A172 (cell line): ENCODE measurements at places on chromosomes 11 and 22.
A peak's percentile ranks its signal among the peaks of the same experiment; 100 is the strongest.

DNA sequence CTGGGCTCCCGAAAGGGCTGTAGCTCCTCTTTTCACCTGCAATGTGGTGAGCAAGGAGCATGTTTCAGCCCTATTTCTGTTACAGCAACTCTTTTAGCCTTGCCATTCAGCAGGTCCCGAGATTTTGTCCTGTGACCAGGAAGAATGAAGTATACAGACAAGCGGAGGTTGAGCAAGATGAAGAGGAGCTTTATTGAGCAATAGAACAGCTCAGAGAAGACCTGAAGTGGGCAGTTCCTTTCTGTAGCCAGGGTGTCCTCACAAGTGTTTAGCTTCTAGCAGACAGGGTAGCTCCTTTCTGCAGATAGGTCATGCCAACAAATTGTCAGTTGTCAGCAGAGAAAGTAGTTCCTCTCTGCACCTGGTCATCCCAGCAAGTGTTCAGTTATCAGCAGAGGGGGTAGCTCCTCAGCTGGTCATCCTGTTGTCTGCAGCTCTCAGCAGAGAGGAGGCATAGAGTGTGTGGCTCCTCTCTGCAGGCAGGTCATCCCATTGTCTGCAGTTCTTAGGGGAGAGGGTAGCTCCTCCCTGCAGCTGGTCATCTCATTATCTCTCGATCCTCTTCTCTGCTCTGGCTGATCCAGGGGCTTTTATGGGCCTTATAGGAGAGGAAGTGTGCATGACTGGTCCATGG, 5.4 kb upstream of the OR56A4 start:
- no peak for DNase-seq

- no peak for DNase-seq
These were observed 66.6 kb upstream of the CECR2 start for GRCh38 chr22:17302616-17303015.

- no peak for DNase-seq
These were observed 1578.8 kb upstream of the RAG2 start for GRCh38 chr11:38176686-38177322.

DNA sequence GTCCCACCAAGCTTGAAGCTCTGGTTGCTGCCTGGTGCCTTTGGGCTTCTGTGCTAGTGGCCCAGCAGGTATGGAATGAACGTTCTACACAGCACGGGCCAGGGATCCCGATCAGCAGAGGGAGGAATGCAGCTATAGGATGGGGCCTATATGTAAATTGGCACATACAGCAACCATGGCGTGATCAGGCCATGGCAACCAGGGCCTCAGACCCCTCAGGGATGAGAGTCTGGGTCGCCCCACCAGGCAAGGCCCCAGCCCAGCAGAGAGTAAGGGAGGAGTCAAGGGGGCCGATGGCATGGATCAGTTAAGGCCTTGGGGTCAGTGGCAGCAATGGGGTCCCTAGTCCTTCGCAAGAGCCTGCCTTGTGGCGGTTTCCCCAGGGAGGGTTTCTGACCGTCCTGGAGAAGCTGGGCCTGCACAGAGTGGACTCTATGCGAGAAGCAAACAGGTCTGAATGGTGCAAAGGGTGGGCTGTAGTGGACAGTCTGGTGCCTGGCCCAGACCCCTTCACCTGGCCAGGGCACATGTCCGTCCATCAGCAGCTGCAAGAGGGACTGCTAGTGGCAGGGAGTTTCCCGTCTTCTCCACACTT, 98.6 kb downstream of the RPS6KA4 start:
- DNase-seq = no peak

- no peak for DNase-seq
These were observed 38.4 kb downstream of the DRD2 start for GRCh38 chr11:113436672-113437252.

DNA sequence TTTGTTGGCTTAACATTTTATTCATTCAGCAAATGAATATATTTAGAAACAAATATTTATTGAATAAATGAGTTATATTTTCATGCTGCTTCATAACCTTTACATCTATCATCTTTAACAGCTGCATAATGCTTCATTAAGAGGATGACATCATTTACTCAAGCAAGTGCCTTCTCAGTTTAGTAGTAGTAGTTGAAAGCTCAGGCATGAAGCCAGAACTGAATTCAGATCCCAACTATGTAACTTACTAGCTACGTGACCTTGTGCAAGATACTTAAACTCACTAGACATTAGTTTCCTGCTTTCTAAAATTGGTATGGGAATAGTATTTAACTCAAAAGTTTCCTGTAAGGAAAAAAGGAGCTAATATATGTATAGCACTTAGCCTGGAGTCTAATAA, 90.3 kb downstream of the TMPRSS5 start:
- DNase-seq = no peak

DNA sequence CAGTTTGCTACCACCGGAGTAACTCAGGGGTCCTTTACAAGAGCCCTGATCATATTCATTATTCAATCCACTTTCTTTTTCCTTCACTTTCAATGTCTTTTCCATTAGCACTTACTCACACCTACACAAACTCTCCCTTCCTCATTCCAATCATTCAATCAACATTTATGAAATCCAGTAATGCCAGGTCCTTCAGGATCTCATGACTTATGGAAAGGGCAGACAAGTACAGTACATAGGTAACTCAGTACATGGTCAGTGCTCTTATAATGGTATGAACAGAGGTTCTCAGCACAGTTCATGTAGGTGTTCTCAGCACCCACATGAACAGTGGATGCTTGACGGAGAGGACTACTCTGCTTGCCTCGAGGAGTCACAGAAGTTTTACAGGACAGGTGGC, 106.6 kb downstream of the USP35 start:
- no peak for DNase-seq

DNA sequence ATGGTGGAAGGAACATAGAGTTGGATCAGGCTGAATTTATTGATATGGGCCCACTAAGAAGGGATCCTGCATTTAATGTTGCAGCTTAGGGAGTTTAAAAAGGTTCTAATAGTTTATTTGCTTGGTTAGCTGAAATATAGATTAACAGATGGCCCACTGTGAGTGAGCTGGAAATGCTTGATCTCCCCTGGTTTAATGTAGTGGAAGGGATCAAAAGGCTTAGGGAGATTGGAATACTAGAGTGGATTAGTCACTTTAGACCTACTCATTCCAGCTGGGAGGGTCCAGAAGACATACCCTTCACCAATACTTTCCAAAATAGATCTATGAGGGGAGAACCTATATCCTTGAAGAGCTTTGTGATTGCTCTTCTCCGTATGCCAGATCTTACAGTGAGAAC, 130.1 kb upstream of the ZC3H12C start:
- no peak for DNase-seq

DNA sequence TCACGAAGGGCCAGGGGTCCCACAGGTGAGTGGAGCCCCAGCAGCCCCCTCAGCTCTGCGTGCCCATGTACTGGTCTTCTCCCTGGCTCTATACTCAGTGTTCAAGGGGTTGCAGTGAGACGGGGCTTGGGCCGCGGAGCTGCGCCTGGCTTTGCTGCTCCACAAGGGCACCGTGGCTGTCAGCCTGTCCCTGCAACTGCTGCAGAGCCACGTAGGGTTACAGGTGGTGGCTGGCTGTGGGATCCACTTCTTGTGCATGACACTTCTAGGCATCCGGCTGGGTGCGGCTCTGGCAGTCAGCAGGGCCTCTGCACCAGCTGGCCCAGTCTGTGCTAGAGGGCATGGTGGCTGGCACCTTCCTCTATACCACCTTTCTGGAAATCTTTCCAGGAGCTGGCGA, 14.3 kb downstream of the MTFP1 start:
- no peak for DNase-seq

DNA sequence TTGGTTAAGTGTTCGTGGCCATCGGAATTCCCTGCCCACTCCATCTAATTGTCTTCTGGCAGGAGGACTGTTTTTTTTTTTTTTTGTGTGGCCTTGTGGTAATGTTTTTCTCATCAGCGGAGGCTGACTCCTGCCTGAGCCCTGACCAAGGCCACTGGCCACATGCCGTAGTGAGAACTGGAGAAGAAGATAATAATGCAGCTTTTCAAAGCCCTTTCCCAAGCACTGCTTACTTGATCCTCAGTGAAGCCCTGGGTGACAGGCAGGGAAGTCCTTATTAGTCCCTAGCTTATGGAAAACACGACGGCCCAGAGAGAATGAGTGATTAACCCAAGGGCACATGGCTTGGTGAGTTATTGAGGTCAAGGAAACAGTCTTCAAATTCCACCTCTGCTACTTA, 71.2 kb downstream of the ADM start:
- no peak for DNase-seq

- peak; percentile 23 for DNase-seq
These were observed 17.3 kb downstream of the PGM2L1 start for GRCh38 chr11:74380746-74381439.

- DNase-seq = no peak
These were observed 281.8 kb downstream of the NTM start for GRCh38 chr11:131652231-131652630.

GRCh38 chr11:44057340-44057739, 8.7 kb upstream of the ACCS start:
- DNase-seq = no peak

- no peak for DNase-seq
These were observed 5.5 kb upstream of the IRAG1 start for GRCh38 chr11:10699072-10699471.

DNA sequence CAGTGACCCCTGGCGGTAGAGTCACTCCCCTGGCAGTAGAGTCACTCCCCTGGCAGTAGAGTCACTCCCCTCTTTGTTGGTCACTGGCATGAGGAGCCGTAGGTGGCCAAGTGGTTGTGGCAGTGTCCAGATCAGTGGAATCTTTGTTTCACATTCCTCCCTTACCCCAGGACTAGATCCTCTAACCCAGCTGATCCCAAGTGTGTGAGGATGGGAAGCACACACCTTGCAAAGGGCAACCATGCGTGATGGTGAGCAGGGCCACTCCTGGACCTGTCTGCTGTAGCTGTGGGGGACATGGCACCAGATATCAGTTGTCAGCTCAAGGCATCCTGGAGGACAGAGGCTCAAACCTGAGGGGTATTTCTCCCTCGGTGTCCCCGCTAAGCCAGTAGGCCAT, 37.8 kb downstream of the OSBP2 start:
- DNase-seq = no peak
